ENCODE measurements at places on chromosomes 11 and 22.

- no peak for DNase-seq
Measured at GRCh38 chr22:30205281-30206115, 41.1 kb downstream of the LIF start.

DNA sequence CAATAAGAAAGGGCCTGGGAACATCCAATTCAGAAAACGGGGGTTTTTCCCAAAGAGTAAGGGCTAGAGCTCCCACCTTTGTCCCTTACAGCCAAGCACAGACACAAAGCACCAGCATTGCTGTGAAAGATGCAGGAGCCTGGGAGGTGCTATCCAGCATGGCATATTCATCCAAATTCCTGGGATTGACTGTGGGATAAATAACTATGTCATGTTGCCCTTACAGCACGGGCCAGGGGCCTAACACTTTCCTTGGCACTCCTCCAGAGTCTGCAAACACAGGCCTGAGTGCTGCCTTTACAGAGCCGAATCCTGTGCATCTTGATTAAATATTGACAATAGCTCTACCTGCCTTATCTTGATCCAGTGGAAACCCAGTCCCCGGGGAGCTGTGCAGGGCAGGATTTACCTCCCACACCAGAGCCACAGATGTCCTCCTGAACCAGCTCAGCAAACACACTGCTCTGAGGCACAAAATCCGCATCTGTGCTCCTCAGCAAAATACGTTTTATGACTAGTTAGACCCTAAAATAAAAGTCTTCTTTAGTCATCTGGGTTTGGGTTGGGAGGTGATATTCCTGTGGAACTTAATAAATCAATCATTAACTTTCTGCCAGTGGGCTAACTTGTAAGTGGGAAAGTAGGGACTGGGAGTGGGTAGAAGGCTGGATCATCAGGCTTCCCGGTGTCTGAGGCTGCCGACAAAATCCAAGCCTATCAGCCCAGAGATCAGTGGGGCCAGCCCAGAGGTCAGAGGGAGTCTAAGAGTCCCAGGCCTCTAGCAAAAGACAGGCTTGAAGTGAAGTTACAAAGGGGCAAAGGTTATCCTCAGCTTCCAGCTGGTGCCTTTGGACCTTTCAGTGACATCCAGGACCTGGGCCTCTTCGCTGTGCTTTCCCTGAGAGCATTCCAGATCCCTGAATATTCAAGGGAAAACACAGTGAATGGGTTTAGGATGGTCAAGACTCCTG, 36.5 kb downstream of the POU2AF3 start:
- no peak for DNase-seq

GRCh38 chr11:45473341-45473895, 187.3 kb upstream of the SYT13 start:
- no peak for DNase-seq

GRCh38 chr11:22162756-22163155, 30.1 kb upstream of the ANO5 start:
- no peak for DNase-seq

DNA sequence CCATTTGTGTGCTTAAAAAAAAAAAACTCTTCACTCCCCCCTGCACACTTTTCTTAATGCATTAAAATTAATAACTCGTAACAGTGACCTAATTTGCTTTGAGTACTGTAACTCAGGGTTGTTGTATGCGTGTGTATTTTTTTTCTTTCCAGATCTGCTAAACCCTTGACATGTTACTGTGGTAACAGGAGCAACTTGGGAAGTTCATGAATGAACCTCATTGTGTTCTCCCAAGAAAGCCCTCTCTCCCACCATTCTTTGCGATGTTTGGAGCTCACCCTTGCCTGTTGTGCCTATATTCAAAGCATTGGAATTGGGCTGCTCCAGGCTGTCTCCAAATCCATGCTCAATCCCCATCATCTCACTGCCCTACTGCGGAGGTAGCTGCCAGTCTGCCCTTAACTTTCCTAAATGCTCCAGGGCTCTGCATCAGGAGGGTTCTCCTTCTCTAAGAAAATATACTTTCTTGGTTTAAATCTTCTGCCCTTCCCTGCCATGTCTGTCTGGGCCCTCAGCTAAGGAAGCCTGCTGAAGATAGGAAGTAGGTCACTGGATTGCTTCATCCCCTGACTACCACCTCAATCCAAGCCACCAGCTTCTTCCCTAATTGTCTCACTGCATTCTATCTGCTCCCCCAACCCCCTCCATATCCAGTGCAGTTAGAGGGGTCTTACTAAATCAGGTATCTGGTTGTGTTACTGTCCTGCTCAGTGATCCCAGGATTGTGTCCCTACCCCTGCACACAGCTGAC, 70.3 kb downstream of the KIRREL3 start:
- no peak for DNase-seq

- DNase-seq, result no peak
Measured at GRCh38 chr11:110716361-110716760, 4.1 kb upstream of the ARHGAP20 start.

GRCh38 chr22:35725521-35725920, 7.8 kb downstream of the APOL5 start:
- DNase-seq, result no peak

- DNase-seq, result no peak
Measured at GRCh38 chr11:63521896-63522295, 14.7 kb upstream of the PLAAT4 start.

GRCh38 chr11:95140397-95141033, 50.9 kb downstream of the ENDOD1 start:
- DNase-seq, result no peak

DNA sequence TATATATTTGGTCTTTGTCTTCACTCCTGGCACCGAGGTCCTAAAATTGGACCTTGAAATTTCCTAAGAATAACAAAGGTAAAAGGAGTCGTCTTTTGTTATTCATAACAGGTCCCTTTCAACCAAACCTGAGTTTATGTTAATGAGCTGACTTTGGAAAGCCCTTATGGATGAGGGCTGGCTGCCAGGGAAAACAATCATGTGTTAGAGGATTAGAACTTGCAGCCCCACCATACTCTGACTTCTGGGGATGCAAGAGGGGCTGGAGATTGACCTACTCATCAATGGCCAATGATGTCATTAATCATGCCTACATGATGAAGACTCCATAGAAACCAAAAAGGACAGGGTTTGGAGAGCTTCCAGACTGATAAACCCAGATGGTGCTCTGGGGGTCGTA, 118.9 kb downstream of the MRTFA start:
- DNase-seq, result no peak

DNA sequence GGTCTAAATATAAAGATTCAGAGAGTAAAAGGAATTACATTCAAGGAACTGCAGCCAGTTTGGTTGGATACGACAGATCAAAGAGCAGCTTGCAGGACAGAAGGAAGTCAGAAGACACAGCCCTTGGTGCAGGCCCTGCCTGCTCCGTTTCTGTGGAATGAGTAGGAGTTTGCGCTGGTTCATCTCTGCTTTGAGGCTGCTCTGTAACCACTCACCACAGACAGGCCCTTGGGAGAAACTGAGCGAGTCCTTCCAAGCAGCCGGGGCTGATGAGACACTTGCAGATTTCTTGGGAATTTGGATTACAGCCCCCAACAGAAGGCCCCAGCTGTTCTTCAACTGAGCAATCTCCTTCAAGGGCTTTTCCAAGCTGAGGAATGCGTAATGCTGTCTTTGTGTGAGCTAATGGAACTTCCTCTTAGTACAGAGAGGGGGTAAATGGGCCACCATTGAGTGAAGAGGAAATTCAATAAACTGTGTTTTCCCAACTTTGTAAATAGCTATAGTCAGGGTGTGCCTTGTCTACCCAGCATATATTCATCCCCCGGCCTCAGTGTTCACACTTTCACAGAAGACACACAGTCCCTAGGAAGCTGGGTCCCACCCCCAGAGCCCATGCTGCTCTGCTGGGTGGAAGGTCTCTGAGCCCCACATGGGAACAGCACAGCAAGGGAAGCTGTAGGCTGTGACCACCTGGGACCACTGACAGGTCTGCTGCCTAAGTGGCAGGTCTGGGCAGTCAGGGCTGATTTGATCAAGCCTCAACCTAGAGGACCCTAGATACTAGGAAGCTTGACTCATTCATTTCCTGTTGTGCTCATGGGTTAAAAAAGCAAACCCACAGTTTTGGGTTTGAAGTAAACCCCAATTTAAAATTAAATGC, 16.6 kb downstream of the IL10RA start:
- no peak for DNase-seq

GRCh38 chr11:94543695-94544645, at the start of gene FUT4:
FUT4 (plus strand) TSS chr11:94543921; CDS start chr11:94544134, 213 bp downstream.
- DNase-seq, result peak; percentile 43

DNA sequence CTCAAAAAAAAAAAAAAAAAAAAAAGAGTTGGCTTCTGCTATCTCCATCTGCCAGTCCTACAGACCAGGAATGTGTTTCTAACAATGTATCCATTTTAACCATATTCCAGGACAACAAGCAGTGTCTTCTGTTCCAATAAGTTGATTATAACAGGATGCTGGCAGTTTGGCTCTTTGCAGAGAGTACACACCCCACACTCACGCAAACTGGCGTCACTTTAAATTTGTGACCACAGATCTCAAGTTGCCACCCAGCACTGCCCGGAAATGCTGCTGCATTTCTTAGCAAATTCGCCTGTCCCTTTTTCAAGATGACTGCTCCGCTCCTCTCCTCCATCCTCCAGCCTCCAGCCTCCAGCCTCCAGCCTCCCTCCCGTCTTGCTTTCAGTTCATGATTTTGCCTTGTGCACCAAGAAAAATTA, 44.3 kb downstream of the SCGB1A1 start:
- no peak for DNase-seq

DNA sequence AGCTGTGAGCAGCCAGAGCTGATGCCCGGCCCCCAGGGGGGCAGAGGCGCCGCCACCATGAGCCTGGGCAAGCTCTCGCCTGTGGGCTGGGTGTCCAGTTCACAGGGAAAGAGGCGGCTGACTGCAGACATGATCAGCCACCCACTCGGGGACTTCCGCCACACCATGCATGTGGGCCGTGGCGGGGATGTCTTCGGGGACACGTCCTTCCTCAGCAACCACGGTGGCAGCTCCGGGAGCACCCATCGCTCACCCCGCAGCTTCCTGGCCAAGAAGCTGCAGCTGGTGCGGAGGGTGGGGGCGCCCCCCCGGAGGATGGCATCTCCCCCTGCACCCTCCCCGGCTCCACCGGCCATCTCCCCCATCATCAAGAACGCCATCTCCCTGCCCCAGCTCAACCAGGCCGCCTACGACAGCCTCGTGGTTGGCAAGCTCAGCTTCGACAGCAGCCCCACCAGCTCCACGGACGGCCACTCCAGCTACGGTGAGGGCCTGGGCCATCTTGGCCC, 6.1 kb downstream of the CDC42EP1 start:
- DNase-seq, result peak; percentile 21

- DNase-seq, result no peak
Measured at GRCh38 chr11:100224541-100225034, 462.5 kb upstream of the ARHGAP42 start.

DNA sequence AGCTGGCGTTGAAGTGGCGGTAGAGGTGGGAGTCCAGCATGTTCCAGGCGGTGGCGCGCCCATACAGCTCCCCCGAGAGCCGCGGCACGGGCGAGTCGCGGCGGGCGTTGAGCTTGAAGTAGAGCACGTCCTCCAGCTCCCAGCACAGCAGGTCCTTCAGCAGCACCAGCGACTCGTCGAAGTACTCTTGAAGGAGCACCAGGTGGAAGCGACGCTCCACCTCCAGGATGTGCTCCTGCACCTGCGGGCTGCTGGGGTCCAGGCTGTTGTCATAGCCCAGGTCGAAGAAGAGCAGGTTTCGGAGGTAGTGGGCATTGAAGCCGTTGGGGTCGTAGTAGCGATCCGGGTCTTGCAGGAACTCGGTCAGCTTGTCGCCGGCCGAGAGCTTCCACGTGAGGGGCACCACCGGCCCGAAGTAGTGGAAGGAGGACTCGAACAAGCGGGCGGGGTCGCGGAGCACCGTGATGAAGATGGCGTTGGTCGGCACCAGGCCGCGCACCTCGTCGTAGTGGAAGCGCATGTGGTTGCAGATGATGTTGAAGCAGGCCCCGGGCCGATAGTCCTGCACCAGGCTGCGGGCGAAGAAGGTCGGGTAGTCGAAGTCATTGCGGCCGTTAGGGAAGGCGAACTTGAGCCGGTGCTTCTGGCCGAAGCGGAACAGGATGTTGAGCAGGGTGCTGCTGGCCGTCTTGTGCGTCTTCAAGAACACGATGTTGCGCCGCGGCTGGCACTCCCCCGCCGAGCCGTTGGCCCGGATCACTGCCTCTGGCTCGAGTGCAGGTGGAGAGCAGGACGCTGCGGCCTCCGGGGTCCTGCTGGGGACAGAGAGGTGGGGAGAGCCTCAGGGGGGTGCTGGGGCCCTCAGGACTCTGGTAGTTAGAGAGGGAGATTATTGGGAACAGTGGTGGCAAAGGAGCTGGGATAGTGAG, 9.0 kb upstream of the SEC14L6 start:
- DNase-seq, result no peak

Measured in stimulated activated CD8-positive, alpha-beta memory T cell treated with anti-CD3 and anti-CD28 coated beads, Interleukin-2, amount 100 ng/mL, for 1 hour (primary cell).